Activated T-cell treated with anti-CD3 and anti-CD28 coated beads for 24 hours (primary cell): ENCODE measurements at places on chromosomes 7 and 10.

DNA sequence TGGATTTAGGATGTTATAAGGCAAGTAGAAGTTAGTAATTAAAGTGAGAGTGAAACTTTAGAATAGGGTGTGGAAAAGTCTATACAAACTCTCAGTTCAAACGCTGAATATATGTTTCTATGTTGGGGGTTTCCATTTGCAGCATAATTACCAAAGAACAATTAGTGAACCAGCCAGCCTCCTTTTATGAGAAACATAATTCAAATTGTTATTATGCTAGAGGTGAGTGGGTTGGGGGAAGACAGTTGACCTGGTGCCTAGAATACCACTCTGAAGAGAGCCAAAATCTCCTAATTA is 435.8 kb downstream of the MDFIC start:
- no peak for DNase-seq

DNA sequence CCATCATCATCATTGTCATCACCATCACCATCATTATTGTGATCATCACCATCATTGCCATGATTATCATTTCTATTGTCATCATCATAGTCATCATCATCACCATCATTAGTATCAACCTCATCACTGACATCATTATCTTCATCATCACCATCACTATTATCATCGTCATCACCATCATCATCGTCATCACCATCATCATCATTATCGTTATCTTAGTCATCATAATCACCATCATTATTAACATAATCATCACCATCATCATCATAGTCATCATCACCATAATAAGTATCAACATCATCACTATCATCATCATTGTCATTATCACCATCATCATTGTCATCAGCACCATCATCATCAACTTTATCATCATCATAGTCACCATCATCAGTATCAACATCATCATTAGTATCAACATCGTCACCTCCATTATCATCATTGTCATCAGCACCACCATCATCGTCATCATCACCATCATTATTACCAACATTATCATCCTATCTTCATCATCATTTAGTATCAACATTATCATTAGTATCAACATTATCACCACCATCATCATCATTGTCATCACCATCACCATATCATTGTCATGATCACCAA is 241.3 kb downstream of the ADARB2 start:
- no peak for DNase-seq

DNA sequence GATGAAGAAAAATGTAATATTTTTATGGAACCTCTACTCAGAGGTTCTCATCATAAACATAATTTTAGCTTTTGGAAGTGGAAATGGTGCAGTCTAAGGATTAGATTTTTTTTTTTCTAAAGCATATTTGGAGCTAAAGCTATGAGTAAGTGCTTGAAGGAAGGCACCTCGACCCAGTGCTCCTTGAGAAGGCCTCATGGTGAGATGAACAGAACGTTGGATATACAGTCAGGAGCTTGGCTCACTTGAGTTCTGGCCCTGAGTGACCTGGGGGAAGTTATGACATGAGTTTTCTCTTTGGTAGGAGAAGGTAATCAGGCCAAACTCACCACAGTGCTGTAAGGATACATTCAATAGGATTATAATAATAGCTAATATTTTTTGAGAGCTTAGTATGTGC is 163.3 kb downstream of the JCAD start:
- DNase-seq, result no peak

GRCh38 chr7:155228459-155228845 is 69.2 kb upstream of the INSIG1 start:
- DNase-seq, result no peak

DNA sequence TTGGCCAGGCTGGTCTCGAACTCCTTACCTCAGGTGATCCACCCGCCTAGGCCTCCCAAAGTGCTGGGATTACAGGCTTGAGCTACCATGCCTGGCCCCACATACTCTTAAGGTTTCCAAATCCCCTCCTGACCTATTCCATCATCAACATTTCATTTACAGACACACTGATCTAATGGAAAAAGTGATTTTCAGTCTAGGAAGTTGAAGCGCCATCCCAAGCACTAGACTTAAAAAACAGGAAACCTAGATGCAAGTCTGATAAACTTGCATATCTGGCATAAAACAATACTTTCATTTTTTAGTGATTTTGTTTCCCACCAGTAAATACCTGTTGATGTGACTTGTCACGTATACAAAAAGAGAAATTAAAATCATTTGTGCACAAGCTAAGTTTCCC is 44.0 kb downstream of the DNMBP start:
- no peak for DNase-seq

DNA sequence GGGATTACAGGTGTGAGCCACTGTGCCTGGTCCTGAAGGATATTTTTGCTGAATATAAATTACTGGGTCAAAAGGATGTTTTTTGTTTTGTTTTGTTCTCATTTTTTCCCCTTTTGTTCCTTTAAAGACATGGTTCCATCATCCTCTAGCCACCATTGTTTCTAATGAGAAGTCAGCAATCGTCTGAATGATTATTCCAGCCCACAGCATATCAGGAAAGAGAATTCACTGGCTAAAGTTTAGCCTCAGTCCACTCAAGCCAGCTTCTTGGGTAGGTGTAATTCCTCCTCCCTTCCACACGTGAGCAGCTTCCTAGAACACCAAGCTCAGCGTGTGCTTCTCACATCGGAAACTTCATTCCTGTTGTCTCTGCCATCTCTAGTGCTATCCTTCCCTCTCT is 112.8 kb upstream of the INSIG1 start:
- no peak for DNase-seq

DNA sequence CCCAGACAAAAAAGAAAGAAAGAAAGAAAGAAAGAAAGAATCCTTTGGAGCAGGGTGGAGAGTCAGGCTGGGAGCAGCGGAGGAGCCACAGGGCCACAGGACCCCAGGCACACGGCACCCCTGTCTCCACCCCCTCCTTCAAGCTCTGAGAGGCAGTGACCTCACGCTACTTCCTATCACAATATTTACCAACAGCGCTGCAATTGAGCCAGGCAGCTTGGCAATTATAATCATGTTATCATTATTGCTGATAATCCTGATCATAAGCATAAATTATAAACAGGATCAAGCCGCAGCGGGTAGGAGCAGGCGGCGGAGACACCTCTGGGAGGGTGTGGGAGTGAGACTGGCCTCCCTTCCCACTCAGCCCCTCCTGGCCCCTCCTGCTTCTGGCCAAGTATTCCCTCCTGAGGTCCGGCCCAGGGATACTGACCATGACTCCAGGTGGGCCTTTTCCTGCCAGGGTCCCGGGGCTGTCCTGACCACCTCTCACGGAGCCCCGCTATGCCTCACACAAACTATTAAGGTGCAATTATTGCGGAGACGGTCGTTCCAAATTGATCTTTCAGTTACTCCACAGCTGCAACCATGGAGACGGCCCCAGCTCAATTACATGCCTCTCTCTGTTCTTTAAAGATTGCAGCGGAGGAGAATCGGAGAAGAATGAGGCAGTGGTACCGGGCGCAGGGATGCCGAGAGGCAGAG is 10.0 kb upstream of the GTF2IRD1 start:
- no peak for DNase-seq

DNA sequence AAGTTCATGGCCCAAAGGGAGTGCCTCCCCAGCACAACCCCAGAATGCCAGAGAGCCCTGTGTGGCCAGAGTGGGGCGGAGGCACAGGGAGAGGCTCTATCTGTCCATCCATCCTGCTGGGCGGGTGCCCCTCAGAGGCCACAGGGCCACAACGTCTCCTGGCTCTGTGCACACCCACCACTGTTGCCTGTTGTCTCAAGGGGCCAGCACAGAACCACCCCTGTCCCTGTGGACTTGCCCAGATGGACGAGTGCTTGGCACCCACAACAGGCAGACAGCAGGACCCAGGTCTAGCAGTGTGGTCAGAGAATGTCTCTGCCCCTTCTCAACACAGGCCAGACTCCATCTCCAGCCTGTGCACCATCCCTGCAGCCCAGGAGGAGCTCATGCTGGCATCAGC is 92.8 kb downstream of the PAXIP1 start:
- no peak for DNase-seq

DNA sequence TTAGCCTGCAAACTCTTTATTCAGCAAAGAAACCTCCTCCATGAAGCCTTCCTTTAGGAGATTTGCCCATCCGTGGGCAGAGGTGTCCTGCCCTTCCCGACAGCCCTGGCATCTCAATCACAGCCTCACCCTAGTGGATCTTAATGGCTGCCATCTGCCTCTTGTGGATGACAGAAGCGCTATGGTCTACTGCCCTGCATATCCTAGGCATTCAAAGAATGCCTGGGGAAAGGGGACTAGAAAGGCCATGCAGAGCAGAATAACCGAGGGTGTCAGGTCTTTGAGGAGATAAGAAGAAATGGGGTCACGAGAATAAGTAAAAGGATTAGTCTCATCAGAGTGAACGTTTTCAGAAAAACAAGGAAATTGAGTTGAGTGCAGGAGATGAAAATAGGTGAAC is 57.7 kb upstream of the SPOCK2 start:
- no peak for DNase-seq

DNA sequence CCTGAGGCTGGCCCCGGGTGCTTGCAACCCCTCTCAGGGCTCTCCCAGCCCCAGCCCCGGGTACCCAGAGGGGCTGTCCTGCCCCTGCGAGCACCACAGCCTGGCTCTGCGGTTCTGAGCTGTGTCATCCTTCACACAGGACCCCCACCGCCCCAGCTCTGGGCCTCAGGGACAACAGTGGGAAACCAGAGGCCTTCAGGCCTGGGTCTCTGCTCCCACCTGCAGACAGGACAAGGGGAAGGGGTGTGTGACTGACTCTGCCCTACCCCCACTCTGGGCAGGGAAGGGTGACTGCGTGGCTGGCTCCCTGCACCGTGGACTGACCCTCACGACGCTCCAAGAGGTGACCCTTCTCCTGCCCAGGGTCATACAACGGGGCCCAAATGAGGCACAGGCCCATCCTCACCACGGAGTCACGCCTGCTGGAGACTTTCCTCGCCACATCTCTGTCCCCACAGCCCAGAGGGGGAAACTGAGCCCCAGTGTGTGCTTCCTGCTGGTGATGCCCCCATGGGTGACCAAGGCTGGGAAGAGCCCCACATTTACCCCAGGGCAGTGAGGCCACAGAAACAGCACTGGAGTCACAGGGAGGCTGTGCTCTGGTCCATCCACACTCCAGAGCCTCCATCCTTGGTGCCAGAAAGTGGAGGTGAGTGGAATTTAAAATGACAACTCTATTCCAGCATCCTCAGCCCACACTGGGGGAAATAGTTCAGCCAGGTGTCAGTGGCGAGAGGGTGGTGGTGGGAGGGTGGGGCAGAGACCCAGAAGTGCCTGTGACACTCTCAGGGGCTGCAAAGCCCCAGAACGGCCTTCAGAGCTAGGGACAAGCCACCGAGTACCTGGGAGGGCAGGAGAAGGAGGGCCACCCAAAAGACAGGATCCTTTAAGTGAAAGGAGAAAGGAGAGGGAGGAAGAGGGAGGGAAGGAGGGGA is 13.6 kb downstream of the CAMK2B start:
- no peak for DNase-seq

DNA sequence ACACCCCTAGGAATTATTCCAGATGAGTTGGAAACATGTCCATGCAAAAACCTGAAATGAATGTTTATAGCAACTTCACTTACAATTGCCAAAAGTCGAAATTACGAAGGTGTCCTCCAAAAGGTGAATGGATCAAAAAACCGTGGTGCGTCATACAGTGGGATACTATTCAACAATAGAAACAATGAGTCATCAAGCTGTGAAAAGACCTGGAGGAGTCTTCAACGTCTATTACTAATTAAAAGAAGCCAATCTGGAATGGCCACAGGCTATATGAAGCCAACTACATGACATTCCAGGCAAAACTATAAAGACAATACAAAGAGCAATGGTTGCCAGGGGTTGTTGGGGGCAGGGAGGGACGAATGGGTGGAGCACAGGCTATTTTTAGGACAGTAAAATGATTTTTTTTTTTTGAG is 12.6 kb upstream of the PPP2R2D start:
- no peak for DNase-seq

DNA sequence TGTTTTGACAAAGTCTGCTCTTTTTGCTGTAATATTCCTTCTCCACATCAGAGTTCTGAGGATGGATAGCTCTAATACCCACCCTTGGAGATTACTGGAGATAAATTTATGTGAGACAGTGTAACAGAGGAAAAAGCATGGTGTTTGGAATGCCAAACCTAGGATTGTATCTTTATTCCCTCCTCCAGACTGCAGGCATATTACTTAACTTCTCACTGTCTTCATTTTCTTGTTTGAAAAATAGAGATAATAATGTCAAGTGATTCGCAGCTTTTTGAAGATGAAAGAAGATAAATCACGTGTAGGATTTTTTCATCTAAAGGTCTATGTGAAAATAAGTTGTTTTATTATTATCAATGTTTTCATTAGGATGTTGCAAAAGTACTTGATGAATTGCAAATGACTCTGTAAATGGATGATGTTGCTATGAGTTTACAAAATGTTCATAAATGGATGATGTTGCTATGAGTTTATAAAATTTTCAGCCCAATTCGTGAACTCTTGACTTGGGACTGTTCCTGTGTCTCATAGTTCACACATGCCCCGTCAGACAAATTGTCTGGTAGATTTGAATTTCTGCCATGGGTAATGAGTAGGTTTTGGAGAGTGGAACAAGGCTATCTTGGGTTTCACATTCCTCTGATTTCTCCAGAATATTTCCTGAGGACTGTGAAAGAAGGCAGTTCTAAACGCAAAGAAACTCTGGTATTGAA is 113.1 kb upstream of the IGFBP3 start:
- DNase-seq, result no peak
